AG08395 (cell line): ENCODE measurements at places on chromosomes 2 and 18.

- DNase-seq = no peak
Measured at GRCh38 chr2:135265960-135266490, 213.9 kb downstream of the RAB3GAP1 start.

GRCh38 chr18:22034276-22034675 lies 135.1 kb upstream of the GATA6 start:
- DNase-seq = no peak

GRCh38 chr18:21342372-21342771 lies 100.3 kb downstream of the GREB1L start:
- DNase-seq = no peak

DNA sequence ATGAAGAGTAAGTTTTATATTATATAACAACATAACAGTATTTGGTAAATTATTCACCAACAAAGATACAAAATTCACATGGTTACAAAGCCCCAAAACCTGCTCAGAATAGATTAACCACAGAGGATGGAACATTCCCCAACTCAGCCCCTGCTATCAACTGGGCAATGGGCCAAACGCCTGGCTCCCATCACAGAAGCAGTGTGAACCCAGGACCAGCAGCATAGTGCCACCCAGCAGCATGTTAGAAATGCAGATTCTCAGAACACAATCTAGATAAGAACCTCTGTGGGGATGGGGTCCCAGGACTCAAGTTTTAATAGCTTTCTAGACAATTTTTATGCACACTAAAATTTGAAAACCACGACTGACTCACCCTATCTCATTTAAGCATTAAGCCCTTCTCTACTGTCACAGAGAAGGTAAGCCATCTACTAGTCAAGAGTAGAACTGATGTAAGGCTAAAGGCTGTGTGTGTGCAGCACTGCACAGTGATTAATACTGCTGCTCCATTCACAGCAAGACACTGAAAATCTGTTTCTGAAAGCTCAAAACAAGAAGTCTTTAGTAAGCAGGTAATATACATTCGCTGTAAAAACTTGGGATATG lies 15.2 kb downstream of the AFG3L2 start:
- DNase-seq = no peak

- no peak for DNase-seq
Measured at GRCh38 chr2:85590950-85591349, 4.6 kb upstream of the RNF181 start.

DNA sequence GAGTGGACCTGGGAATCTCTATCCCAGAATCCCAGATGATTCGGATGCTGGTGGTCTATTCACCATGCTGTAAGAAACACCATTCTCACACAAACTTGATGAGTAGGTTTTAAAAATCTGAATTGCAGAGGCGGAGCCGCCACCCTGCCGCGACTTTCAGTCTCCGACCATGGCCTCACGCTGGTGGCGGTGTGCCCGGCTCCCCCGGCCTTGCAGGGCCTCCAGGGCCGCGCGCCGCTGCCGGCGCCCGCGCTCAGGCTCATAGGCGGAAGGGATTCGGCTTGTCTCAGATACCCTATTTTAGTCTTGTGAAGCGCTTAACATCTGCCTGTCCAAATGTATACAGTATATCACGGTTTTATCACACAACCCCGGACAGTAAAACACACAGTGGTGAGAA lies 2.6 kb upstream of the PPM1B start:
- no peak for DNase-seq

DNA sequence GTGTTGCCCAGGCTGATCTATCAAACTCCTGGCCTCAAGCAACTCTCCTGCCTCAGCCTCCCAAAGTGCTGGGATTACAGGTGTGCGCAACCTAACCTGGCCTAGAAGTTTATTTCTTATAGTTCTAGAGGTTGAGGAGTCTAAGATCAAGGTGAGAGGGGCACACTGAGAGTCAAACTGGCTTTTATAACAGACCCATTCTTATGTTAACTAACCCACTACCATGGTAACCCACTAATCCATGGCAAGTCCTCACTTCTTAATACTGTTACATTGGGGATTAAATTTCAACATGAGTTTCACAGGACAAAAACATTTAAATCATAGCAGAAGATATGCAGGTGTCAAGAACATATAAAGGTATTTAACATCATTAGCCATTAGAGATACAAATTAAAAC lies 50.6 kb downstream of the MDH1 start:
- no peak for DNase-seq

DNA sequence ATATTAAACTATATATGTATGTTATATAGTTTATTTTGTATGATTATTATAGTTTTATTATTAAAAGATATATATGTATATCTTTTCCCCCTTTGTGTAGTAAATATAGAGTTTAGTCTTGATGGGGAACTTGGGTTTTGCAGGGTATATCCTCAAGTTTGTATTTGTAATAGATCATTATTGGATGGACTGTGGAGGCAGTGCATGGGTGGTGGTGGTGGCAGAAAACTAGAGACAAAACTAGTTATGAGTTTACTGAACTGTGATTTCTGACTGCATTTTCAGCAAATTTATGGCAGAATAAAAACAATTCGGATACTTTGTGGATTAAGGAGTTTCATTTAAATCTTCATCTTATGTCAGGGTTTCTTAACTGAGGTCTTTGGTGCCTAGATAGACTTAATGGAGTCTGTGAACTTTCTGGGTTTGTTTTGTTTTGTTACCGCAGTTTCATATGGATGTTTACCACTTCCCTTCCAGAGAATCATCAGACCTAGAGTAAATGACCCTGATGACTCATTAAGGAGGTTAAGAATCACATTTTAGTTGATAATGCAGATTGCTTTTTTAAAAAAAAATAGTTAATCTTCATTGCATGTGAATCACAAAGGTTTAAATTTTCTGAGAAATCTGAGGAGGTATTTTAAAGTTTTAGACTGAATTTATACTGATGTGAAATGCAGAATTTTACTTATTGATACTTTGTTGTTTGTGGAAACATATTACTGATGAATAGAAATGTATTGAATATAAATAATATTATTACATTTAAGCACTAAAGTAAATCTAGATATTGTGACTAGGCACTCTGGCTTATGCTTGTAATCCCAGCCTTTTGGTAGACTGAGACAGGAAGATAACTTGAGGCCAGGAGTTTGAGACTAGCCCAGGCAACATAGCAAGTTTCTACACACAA lies 14.5 kb downstream of the EPC2 start:
- peak; percentile 38 for DNase-seq

DNA sequence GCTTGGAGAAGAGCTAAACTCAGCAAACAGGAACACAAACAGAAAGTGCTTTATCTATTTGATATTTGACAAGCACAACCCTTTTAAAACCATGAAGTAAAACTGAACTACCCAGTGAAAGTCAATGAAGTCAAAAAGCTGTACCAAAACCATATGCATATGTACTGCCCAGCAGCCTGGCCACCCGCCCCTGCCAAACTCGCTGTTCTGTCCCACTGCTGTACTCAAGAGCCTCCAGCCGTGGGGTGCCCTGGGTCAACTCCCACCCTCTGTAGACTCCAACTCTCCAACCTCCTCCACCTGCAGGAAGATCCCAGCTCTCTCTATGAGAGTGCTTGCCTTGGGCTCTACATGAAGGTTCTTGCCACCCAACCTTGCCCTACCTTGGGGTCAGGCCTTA lies 268.2 kb downstream of the AGPS start:
- no peak for DNase-seq

DNA sequence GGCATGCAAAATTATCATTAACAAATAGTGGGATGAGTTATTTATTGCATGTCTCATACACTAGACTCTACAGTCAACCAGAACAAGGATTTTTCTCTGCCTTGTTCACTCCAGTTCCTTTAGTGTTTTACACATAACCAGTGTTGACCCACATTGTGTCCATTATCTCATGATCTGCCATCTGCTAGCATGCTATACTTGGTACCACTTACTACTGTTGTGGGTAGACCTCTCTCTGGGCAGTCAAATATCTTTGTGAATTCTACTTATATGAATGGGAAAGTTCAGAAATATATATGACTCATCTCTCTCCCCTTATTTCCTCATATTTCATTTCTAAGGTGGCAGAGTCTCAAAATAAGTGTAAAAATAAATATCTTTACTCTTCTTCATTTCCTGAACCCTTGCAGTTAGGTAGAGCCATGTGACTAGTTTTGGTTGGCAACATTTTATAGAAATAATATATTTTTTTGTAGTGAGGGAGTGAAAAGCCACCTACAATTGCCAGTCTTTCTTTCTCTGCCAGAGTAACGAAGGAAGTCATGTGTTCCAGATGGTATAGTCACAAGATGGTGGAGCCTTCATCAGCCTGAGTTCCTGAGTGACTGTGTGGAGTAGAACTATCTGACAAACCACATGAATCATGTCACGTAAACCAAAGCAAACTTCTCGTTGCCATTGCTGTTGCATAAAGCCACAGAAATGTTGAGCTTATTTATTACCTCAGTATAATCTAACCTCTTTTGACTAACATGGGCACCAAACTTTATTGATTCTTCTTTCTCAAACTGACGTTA lies 704.0 kb downstream of the RNF144A start:
- DNase-seq = no peak

- DNase-seq = no peak
Measured at GRCh38 chr2:113158884-113159553, 14.8 kb upstream of the PSD4 start.

GRCh38 chr2:121696410-121696930 lies 40.2 kb downstream of the NIFK start:
- DNase-seq = no peak

- DNase-seq = peak; percentile 21
Measured at GRCh38 chr2:165067643-165068486, 112.5 kb upstream of the SLC38A11 start.

DNA sequence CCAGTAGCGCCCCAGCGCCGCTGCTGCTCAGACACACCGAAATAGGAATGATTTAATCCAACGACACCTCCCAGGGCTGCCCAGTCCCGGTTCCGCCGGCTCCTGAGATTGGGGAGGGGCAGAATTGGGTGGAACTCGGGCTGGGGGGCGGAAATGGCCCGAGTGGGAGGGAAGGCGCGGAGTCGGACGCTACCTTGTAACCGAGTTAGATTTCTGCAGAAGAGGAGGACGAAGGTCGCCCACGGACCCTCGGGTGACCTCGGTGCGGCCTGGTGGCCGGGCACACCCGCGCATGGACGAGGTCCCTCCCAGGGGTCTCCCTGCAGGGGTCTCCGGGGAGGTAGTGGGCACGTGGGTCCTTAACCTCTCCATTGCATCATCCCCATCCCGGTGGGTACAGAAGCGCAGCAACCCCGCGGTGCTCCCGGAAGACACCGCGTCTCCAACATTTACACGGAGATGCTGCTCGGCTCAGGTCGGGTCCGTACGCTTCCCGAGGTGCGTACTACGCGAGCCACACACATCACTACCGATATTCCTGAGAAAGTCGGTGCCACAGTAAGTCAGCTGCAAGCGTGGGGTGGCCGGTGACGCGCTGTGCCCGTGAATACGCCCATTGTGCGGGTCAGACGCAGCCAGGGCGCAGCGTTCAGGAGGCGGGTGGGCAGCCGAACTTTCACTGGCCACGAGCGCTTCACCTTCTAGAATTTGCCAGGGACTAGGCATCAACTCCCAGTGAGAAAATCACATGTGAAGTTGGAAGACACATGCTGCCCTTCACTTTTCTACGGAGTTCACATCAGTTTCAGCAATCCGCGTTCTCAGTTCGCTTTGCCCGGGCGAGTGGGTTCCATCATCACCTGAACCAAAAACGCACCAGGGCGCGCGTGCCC lies 3.0 kb downstream of the ZNF516 start:
- no peak for DNase-seq

- no peak for DNase-seq
Measured at GRCh38 chr18:24016643-24017042, 2.1 kb downstream of the TTC39C start.

GRCh38 chr2:155519529-155520130 lies 812.9 kb downstream of the NR4A2 start:
- no peak for DNase-seq

- no peak for DNase-seq
Measured at GRCh38 chr2:187165936-187166610, 282.0 kb downstream of the CALCRL start.

- no peak for DNase-seq
Measured at GRCh38 chr18:35511833-35512232, 14.1 kb upstream of the INO80C start.

- peak; percentile 84 for DNase-seq
Measured at GRCh38 chr2:226649871-226650660, 149.6 kb downstream of the IRS1 start.

- no peak for DNase-seq
Measured at GRCh38 chr2:54611830-54612545, 111.5 kb upstream of the EML6 start.

- no peak for DNase-seq
Measured at GRCh38 chr2:27350106-27350693, 6.4 kb downstream of the GTF3C2 start.

DNA sequence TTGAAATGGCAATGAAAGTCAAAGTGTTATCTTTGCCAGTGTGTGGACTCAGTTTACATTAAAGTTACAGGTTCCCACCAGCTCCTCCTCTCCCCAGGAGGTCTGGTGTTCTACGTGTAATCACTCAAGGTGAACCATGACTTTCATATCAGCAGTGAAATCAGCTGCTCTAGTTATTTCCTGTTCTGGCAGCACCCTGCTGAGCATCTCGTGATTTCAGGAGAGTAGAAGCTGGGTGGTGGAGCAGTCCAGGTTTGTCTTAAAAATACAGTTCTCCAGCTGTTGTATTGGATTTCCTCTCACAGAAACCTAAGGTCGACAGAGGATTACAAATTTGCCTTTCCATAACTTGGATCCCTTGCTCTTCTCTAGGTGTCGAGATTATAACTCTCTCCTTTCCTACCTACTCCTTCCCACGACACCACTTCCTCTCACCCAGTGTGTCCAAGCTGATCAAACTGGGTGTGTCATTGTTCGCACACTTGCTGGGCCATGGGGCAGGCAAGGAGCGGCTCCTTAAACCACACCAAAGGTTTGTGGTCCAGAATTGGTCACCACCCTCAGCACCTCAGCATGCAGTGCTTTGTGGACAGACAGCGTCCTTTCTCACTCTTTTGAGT lies 13.0 kb upstream of the ARHGAP25 start:
- no peak for DNase-seq

- DNase-seq = peak; percentile 86
Measured at GRCh38 chr2:178072383-178073301, at the start of gene PDE11A. Gene PDE11A, minus strand, starts transcription at chr2:178072777. Its CDS starts 340 bp downstream, at chr2:178072437.

DNA sequence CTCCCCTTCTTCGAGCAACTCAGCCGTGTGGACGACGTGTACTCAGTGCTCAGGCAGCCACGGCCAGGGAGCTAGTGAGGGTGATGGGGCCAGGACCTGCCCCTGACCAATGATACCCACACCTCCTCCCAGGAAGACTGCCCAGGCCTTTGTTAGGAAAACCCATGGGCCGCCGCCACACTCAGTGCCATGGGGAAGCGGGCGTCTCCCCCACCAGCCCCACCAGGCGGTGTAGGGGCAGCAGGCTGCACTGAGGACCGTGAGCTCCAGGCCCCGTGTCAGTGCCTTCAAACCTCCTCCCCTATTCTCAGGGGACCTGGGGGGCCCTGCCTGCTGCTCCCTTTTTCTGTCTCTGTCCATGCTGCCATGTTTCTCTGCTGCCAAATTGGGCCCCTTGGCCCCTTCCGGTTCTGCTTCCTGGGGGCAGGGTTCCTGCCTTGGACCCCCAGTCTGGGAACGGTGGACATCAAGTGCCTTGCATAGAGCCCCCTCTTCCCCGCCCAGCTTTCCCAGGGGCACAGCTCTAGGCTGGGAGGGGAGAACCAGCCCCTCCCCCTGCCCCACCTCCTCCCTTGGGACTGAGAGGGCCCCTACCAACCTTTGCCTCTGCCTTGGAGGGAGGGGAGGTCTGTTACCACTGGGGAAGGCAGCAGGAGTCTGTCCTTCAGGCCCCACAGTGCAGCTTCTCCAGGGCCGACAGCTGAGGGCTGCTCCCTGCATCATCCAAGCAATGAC lies 4.8 kb downstream of the CTDSP1 start:
- no peak for DNase-seq
